ENCODE measurements at places on chromosomes 7 and 10.

DNA sequence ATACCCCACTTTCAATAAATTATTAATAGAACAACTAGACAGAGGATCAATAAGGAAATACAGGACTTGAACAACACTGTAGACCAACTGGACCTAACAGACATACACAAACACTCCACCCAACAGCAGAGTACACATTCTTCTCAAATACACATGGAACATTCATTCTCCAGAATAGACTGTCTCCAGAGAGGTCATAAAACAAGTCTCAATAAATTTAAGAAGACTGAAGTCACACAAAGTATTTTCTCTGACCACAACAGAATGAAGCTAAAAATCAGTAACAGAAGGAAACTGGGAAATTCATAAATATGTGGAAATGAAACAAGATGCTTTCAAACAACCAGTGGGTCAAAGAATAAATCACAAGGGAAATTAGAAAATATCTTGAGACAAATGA is 119.8 kb downstream of the SMURF1 start:
- DNase-seq, result no peak

DNA sequence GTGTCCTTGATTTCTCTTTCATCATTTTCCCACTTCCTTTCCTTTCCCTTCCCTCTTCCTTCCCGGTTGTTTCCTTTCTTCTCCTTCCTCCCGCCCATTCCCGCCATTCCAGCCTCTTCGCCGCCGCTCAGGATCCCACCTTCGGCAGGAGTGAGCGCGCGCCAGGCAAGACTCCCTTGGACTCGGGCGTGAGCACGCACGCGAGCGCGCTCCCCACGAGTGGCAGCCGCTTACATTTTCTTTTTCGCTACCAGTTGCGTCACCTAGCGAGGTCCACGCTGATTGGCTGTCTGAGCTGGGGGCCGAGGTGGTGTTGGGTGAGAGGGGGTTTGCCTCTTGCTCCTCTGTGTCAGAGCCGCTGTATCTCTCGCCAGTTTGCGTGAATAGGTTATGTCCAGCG is 11.8 kb downstream of the ZAN start:
- DNase-seq, result no peak

- DNase-seq, result no peak
These were observed 9.6 kb downstream of the FAM53B start for GRCh38 chr10:124734311-124735166.

GRCh38 chr7:89042940-89043339 is 247.4 kb upstream of the TEX47 start:
- no peak for DNase-seq

GRCh38 chr10:59397961-59398360 is 35.6 kb upstream of the FAM13C start:
- no peak for DNase-seq

- no peak for DNase-seq
These were observed 350.5 kb downstream of the PARD3 start for GRCh38 chr10:34464591-34464990.

GRCh38 chr7:2603044-2603965 is 28.5 kb upstream of the TTYH3 start:
- DNase-seq, result no peak

GRCh38 chr7:1529383-1530116 is 952 bp upstream of the MAFK start:
- DNase-seq, result no peak

All from NCI-H1436 (cell line).